ENCODE measurements at places on chromosomes 16 and 17. TPM values are rescaled to one million over a fixed set of nuclear protein-coding genes. Genes with fewer than 3 reads are reported as not detected.

UTP4 gene
- total RNA-seq = 97.9 TPM

HOXB5 gene
- not detected for total RNA-seq

TP53TG3 gene
- not detected for total RNA-seq

MED31 gene
- 3.4 TPM for total RNA-seq

ASPHD1 gene
- 71.5 TPM for total RNA-seq

KRTAP1-5 gene
- not detected for total RNA-seq

PRDM7 gene
- total RNA-seq = not detected

GRCh38 chr17:28467456-28468025 is 5.9 kb upstream of the SLC13A2 start:
- no peak for DNase-seq

DNA sequence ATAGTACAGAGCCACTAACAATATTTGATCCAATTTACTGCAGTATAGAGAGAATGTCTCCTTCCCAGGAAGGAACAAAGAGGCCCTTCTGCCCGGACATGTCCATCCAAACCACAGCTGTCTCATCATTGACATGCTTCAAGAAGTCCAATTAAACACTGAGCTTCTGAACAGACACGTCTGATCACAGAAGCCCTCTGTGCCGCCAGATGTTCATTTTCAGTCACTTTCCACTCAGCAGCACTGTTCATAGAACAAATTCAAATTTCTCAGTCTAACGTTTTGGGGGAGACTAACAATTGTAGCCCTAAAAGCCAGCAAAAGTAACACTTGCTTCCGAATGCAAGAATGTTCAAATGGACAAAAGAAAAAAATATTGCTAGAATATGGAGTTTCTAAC is 15.3 kb downstream of the ZC3H7A start:
- no peak for DNase-seq

- DNase-seq = peak; percentile 69
Measured at GRCh38 chr17:1186923-1187771, 7.4 kb upstream of the ABR start.

- DNase-seq = no peak
Measured at GRCh38 chr17:21028192-21028591, 14.6 kb downstream of the USP22 start.

DNA sequence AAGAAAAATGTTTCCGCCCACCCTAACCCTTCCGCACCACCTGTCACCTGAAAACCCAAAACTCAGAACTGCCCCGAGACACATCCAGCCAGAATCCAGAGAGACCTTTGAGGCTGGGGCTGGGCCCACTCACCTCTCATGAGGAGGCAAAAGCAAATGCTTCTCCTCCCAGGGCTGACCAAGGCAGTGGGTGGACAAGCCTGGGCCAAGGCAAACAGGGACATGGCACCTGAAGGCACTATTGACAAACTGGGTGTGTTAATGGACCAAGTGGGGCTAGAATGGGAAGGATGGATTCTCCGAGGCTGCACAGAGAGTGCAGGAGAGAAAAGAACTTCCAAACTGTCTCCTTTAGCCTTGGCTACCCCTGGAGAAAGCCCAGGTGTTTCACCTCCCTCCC is 54.4 kb downstream of the SOX9 start:
- no peak for DNase-seq

GRCh38 chr16:67719778-67720144 is 645 bp upstream of the GFOD2 start:
- peak; percentile 24 for DNase-seq

DNA sequence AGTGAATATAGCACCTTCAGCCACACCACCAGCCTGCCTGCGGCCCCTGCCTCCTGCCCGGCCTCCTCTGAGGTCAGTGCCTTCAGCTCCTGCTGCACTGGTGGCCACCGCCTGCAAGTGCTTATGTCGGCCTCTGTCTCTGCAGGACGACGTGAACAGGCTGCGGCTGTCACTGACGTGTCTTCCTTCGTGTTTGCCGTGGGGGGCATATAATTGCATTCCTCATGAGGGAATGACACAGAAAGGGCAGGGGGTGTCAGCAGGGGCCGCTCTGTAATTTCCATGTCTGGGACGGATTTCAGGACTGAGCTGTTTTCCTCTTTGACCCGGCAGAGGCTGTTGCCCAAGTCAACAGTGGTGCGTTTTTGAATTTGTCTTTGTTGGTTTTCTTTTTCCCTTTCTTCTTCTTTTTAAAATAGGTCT is 28.5 kb downstream of the CMIP start:
- no peak for DNase-seq

DNA sequence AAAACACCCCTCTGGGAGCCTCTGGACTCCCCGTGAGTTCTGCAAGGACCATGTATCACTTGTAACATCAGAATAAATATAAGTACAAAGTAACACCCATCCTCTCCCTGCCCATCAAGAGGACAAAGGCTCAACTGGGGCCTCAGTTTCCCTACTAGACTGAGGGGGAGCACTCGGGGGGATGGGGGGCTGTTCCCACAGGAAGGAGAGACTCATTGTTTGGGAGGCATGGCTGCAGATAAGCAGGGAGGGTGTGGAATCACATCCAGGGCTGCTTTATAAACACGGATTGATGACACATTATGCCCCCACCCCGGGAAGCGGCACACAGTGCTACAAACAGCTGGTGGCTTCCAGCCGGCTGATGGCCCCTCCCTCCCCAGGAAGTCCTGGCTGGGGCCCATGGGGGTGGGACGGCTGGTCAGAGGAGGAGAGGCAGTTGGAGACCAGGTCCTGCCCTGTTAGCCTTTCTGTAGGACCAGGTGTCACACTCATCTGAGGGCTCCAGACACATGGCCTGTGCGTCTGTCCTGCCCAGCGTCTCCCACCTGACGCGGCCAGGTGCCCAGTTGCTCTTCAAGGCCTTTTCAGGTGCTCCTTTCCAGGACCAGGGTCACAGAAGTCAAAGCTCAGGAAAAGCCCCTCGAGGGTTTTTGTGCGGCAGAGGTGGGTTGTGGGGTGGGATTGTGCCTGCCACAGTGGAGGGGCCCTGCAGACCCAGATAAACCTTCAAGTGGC is 1.3 kb upstream of the MPG start:
- peak; percentile 75 for DNase-seq

GRCh38 chr17:81090361-81091136 is 55.6 kb downstream of the BAIAP2 start:
- DNase-seq = no peak

DNA sequence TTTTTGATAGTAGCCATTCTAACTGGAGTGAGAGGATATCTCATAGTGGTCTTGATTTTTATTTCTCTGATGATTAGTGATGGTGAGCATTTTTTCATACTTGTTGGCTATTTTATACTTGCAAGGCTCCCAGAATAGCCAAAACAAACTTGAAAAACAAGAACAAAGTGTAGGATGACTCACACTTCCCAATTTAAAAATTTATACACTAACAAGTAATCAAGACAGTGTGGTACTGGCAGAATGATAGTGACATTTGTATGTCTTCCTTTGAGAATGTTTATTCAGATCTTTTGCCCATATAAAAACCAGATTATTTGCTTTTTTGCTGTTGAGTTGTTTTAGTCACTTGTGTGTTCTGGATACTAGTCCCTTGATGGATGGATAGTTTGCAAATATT is 17.8 kb downstream of the SPECC1 start:
- DNase-seq = no peak

- DNase-seq = no peak
Measured at GRCh38 chr17:10051112-10051511, 146.0 kb upstream of the RCVRN start.

GRCh38 chr16:11581678-11582077 is 5.0 kb downstream of the LITAF start:
- DNase-seq = no peak

- DNase-seq = no peak
Measured at GRCh38 chr16:89331371-89332109, 114.0 kb downstream of the ZNF778 start.

- peak; percentile 57 for DNase-seq
Measured at GRCh38 chr17:21119247-21119918, 7.4 kb upstream of the DHRS7B start.

- DNase-seq = no peak
Measured at GRCh38 chr16:53457670-53458069, 23.4 kb downstream of the RBL2 start.

DNA sequence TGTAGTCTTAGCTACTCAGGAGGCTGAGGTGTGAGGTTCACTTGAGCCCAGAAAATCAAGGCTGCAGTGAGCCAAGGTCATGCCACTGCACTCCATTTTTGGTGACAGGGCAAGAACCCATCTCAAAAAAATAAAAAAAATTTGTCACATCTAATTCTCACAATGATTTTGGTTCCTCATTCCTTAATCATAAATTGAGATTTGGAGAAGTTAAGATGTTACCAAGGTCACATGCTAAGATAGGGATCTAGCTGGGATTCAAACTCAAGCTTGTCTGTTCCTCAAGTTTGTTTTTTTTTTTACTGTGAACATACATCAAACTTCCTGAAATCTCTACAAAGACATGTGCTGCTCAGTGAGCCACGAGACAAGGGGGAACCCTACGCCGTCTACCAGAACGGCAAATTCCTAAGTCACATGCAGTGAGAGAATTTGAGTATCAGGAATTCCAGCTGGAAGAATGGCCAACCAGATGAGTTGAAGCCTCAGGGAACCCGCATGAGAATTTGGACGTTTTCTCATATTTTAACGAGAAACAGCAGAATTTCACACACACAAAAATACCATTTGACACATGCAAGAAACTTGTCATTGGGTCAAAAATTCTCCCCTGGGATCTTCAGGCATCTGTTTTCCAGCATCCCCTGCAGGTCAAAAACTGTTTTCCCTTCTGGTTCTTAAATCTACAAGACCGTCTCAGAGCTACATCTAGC is 414.1 kb upstream of the GOT2 start:
- DNase-seq = no peak

DNA sequence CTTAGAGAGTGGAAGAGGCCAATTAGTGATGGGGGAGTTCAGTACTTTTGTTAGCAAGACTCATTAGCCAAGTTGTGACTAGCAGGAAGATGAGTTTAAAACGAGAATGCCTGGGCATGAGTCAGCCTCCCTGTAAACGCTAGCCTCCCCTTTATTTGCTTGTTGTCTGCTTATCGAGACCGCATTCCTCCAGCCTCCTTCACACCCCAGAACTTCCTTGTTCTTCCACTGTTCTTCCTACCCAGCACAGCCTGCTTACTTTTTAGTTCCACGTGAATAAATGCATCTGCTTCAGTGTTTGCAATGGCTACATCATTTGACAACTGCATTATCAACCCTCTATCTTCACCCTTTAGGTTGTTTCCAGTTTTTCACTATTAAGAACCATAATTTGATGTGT is 20.2 kb upstream of the OR3A1 start:
- no peak for DNase-seq

DNA sequence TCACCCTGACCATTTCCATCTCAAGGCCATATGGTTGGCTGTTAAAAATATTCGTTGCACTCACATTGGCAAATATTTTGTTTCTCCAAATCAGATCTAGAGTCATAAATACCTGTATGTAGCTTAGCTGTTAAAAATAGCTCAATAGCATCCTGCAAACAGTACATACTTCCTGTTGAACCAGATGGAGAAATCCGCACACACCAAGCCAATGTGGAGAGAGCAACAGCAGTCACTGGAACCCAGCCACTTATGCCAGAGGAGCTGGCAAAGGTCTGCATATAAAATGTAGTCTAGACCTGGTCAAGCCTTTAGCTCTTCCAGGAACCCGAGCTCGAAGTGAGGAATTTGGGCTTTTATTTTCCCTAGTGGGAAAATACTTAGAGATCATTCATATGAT is 146.4 kb upstream of the KCNJ16 start:
- DNase-seq = no peak

GRCh38 chr17:16287563-16288027 is 65.7 kb downstream of the CENPV start:
- DNase-seq = peak; percentile 66

GRCh38 chr17:16273929-16274339 is 56.9 kb downstream of the PIGL start:
- DNase-seq = no peak

GRCh38 chr16:54055864-54056263 is 230.7 kb downstream of the IRX3 start:
- DNase-seq = no peak

DNA sequence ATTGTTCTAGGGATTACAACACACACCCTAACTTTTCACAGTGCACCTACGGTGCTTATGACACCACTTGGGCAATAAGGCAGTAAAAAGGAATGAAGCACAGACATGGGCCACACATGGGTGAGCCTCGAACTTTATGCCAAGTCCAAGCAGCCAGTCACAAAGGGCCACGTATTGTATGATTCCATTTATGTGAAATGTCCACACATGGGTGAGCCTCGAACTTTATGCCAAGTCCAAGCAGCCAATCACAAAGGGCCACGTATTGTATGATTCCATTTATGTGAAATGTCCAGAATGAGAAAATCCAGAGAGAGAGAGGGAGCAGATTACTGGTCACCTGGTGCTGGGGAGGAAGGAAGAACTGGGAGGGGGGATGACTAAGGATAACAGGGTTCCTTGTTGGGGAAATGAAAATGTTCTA is 22.2 kb downstream of the RMI2 start:
- DNase-seq = peak; percentile 99

- DNase-seq = no peak
Measured at GRCh38 chr17:63523253-63523855, at the start of gene KCNH6. TSS of gene KCNH6 (plus strand) at chr17:63523358. CDS start at chr17:63523414, 56 bp downstream.

DNA sequence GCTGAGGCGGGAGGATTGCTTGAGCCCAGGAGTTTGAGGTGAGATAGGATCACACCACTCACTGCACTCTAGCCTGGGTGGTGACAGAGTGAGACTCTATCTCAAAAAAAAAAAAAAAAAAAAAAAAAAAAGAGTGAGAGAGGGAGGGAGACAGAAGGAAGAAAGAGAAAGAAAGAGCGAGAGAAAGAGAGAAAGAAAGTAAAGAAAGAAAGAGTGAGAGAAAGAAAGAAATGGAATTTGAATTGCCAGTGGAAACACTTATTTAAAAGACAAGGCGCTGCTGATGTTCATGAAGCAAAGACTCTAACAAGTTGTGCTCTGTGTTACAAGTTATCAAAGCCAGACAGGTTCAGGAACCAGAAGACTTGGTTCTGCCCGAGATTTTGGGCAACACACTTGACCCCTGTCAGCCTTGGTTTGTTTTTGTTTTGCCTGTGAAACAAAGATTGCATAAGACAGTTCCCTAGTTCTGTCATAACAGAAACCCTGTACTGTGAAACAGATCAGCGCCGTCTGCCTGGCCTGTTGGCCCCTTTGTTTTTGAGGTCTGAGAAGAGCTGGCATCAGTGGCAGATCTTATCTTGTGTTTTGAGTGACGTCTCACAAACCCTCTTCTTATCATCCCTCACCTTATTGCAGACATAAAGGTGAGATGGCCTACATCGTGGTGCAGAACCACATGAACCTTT is 55.4 kb upstream of the ENDOV start:
- no peak for DNase-seq

Data from Caki2 (cell line).